ENCODE measurements at places on chromosomes 4 and X.

GRCh38 chr4:106584337-106584989 is 215.9 kb upstream of the GIMD1 start:
- DNase-seq, result peak; percentile 56

GRCh38 chr4:3315566-3315965 is 22.7 kb downstream of the RGS12 start:
- DNase-seq, result no peak

GRCh38 chr4:150305995-150306394 is 227.8 kb downstream of the DCLK2 start:
- peak; percentile 83 for DNase-seq

DNA sequence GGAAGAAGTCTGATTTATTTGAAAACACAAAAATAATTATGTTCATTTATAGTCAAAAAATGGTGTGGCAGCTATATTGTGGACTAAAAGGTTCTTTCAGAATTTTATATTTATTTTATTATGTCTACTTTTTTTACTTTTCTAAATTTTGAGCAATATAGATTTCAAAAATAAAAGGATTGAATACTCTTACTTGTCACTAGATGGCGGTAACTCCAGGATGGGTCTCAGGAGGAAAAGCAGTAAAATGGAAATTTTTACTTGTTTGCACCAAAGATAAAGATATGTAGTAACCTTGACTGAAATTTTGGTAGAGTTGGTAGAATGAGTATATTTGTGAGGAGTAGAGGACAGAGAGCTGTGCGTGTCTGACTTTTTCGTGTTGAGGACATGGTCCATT is 14.5 kb upstream of the DACH2 start:
- peak; percentile 9 for DNase-seq

GRCh38 chr4:110704748-110705439 is 82.0 kb upstream of the PITX2 start:
- DNase-seq, result no peak

- no peak for DNase-seq
These were observed 392.0 kb upstream of the INTU start for GRCh38 chr4:127240764-127241105.

GRCh38 chrX:71809886-71810285 is 46.7 kb downstream of the CXorf49B start:
- DNase-seq, result no peak

- no peak for DNase-seq
These were observed 123.6 kb upstream of the MSX1 start for GRCh38 chr4:4735870-4736269.

- peak; percentile 37 for DNase-seq
These were observed 92.3 kb downstream of the DIAPH2 start for GRCh38 chrX:96776966-96777365.

DNA sequence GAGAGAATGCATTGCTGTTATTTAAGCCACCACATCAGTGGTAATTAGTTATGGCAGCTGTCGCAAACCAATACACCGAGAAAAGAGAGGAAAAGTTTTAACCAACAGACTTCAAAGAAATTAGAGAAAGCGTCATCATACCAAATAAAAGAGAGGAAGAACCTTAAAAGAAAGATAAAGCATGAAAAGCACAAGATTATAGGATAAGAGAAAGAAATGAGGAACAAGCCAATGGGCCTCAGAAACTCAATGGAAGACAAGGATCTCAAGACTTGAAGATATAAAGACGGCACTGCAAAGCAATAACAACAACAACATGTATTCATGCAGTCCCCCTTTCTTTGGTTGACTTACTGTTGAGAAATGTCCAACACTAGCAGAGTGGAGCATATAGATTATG is 22.8 kb upstream of the ASMTL start:
- no peak for DNase-seq

- no peak for DNase-seq
These were observed 32.7 kb downstream of the ACE2 start for GRCh38 chrX:15567886-15568616.

- DNase-seq, result no peak
These were observed 7.4 kb downstream of the PPP2R2C start for GRCh38 chr4:6464842-6465588.

- DNase-seq, result no peak
These were observed 89.7 kb downstream of the ARHGAP10 start for GRCh38 chr4:147821555-147821954.

- no peak for DNase-seq
These were observed 3.8 kb downstream of the NAT8L start for GRCh38 chr4:2062808-2063524.

DNA sequence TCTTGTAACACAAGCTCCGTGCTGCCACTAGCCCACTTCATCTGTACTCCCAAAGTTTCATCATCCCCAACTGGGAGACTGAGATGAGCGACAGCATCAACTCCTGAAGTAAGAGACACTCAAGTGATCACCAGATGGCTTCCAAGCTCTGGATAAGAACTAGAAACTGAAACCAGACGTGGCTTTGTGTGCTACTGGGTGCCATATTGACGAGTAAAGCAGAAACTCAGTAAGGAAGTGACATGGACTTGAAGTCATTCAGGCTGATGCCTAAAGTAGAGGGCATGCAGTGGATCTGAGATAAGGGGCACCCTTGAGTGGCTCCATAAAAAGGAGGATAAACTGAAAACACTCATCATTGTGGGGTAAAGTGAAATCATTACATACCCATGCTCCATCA is 72.4 kb downstream of the PCYT1B start:
- DNase-seq, result no peak

GRCh38 chrX:63361494-63361893 is 10.4 kb upstream of the SPIN4 start:
- no peak for DNase-seq

GRCh38 chrX:134931550-134931949 is 59.2 kb upstream of the SMIM10 start:
- no peak for DNase-seq

GRCh38 chr4:100984901-100985300 is 362.4 kb downstream of the PPP3CA start:
- peak; percentile 92 for DNase-seq

Measured in fibroblast of skin of back (primary cell).